Lower leg skin (tissue), 4 donors: ENCODE measurements at places on chromosomes 7 and 10.

GRCh38 chr7:1641661-1642260 is 28.3 kb upstream of the ELFN1 start:
- DNase-seq = no peak

DNA sequence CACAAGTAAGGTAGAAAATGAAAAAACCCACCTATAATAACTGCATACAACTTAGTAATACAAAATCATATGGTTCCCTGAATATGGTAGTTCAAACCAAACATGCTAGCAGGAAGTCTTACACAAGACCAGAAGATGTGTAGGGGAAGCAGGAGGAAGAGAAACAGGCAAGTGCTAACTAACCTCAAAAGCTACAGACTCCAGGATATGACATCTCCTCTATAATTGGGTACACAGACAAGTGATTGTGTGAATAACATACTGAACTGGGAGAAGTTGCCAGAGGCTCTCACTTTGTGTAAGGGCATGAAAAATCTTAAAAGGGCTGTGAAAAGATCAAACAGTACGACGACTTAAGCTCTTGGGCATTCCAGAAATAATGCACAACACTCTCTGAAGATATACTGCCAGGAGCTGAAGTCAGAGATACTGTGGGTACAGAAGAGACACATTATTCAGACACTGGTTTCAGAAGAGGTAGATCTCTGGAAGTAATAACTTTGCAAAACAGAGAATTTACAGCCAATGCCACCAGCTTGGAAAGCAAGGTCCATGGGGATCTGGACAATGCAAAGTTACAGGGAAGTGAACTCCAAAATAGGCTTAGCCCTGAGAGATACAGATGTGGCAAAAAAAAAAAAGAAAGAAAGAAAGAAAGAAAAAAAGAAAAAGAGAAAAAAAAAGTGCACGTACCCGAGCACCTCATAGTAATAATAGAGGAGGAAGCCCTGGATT is 767.2 kb downstream of the TNS3 start:
- DNase-seq = no peak

GRCh38 chr7:71808115-71808514 is 604.0 kb downstream of the CALN1 start:
- no peak for DNase-seq

DNA sequence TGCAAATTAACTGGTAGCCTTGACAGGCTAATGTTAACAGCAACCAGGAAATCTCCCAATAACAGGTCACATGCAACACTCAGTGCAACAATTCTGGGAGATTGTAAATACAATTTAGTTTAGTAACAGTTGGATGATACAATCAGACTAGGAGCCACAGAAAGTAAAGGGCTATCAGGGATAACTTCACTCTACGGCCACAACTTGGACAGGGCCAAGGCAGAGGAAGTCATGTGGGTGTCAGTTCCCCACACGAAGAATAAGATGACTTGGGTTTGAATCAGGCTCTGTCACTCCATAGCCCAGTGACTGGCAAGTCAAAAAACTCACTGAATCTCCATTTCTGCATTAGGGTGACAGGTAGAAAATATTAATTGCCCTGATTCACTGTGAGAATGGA is 217.3 kb upstream of the CCDC6 start:
- no peak for DNase-seq

- DNase-seq = no peak
Measured at GRCh38 chr7:112449353-112449752, 907 bp upstream of the IFRD1 start.

GRCh38 chr7:50307368-50308032 is 3.0 kb downstream of the IKZF1 start:
- DNase-seq = no peak

DNA sequence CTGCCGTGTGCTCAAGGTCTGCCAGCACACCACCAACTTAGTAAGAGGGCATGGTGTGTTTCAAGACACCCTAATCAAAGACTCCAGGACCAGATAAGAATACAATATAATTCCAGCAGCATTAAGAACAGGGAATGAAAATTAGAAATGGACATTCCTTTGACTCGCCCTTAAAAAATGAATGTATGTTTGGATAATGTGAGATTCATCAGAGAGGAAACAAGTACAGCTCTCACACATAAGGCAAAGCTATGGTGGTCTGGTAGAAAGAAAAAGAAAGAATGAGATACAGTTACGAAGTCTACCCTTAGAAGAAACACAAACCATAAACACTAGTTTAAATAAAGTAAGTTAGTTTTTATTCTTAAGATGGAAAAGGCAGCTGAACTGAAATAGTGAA is 174.8 kb upstream of the ANK3 start:
- no peak for DNase-seq

DNA sequence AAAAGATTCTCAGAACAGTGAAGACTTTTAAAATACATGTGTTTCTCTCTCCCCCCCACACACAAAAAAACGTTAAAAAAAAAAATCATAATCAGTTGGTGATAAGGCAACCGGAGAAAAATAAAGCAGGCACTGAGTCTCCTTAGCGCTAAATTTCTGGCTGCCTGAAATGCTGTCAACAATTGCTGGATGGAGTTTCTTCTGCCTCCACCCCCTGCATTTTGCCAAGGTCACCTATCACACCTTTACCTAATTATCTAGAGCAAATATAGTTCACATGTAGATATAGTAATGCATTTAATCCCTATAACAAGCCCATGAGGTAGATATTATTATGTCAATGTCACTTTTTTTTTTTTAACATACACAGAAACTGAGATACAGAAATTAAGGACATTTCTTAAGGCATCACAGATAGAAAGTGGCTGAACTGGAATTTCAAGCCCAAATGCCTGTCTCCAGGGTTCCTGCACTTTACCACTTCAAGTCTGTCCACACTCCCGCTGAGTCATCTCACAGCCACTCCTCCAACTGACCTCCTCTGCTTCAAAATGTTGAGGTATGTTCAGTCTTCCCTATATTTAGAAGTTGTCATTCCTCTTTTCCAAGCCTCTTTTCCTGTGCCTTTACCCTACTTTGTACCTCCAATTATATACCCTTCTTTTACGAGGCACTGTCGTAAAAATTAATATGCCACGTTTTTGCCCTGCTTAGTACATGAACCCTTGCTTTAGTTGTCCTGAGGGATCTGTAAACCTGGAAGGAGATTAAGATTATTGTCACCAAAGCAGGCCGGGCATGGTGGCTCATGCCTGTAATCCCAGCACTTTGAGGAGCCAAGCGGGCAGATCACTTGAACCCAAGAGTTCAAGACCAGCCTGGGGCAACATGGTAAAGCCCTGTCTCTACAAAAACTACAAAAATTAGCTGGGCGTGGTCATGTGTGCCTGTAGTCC is 72.8 kb upstream of the MPP7 start:
- DNase-seq = no peak

DNA sequence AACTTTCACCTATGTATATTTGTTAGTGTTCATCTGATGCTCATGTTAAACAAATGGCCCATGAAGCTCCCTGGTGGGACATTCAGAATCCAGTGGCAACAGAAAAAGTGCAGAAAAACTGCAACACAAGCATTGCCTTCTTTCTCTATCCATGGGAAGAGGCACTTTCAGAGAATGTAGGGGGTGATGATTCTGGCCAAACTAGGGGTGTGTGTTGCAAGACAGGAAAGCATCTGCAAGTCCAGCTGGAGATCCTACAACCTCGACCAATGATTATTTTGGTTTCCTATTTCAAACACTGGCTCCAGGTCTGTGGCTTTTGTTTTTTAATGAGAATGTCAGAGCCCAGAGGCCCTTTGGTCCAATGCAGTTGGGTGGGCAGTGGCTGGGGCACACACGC is 198.7 kb downstream of the CXCL12 start:
- DNase-seq = no peak

DNA sequence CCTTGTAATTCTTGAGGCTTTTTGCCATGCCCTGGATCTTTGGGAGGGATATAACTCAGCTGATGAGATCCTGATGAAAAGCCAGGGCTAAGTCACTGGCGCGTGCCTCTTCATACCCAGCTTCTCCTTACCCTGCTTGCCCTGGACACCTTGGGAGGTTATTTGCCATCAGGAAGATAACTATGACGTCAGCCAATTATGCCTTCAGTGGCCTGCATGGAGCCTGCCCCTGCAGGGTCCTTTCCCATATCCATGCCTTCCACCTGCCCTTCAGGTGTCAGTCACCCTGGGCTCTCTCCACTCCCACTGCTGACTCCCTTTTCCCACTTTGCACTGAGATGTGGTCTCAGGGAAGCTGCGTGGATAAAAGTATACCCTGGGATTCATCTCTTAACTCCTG is 520.1 kb downstream of the SORCS3 start:
- no peak for DNase-seq

DNA sequence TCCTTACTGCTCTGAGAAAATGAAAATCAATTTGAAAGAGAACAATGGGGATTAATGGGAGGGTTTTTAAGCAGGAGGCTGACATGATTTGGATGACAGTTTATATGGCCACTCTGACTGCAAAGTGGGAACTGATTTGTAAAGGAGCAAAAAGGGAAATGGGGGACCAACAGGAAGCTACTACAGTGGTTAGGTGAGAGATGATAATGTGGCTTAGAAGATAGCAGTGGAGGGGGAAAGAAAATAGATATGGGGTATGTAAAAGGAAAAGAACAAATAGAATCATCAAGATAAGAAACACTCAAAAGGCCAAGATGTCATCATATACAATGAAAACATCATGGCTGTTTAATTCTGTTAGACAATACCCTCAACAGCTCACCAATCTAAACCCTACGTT is 177.5 kb downstream of the ANK3 start:
- DNase-seq = no peak

GRCh38 chr7:91434836-91435235 is 170.6 kb downstream of the FZD1 start:
- DNase-seq = no peak

DNA sequence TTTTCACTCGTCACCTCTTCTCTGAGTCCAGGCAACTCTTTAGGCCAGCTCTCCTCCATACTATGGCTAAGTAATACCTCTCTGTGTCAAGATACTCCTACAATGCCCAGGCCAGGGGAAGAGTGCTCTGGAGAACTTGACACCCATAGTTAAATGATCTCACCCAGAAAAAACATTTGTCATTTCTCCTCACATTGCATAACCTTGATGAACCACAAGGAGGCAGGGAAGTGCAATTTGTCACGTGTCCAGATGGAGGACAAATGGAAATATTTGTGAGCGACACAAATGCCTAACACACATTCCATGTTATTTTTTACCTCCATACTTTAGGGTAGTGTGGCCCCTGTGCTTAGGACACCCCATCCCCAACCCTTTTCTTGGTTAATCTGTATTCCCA is 78.3 kb downstream of the HTR7 start:
- no peak for DNase-seq

GRCh38 chr10:50461834-50462233 is 161.9 kb downstream of the SGMS1 start:
- DNase-seq = no peak

DNA sequence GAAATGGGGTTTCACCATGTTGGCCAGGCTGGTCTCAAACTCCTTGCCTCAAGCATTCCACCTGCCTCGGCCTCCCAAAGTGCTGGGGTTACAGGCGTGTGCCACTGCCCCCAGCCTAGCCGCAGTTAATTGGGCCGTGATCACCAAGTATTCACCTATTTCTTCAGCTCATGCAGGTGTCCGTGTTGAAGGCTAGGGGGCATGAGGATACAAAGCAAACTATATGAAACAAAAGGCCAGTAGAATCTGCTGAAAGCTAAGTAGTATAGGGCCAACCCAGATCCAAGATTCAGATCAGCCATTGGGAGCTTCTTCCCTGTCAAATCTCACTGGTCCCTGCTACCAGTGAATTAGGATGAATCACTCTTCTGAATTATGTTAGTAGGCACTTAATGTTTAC is 73.4 kb downstream of the LRRC4 start:
- no peak for DNase-seq

GRCh38 chr7:102841290-102841689 is 71.5 kb upstream of the LRRC17 start:
- no peak for DNase-seq

- DNase-seq = no peak
Measured at GRCh38 chr10:69845574-69846292, 44.0 kb downstream of the COL13A1 start.

DNA sequence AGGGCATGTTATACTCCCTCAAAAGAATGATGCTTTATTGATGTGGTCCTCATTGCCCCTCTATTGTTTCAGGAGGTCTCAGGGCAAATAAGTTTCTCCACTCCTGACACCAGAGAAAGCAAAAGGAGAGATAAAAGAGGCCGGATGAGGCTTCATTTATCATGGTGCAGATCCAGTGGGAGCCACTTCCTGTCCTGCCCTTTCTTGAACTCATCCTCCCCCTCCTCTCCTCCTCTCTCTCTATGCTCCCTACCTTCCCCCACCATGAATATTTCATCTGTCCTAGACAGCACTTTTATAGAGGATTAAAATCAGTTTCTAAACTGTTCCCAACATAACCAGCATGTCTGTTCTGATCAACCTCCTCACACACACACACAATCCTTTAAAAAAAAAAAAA is 172.2 kb upstream of the KMT2E start:
- DNase-seq = no peak

GRCh38 chr10:109430799-109431198 is 492.5 kb downstream of the XPNPEP1 start:
- no peak for DNase-seq

GRCh38 chr10:92238054-92238585 is 52.8 kb downstream of the CPEB3 start:
- no peak for DNase-seq

GRCh38 chr7:143172354-143172753 is 10.9 kb upstream of the TAS2R39 start:
- DNase-seq = no peak

- no peak for DNase-seq
Measured at GRCh38 chr7:48096273-48096672, 7.2 kb downstream of the UPP1 start.

GRCh38 chr7:232410-233248 is 40.3 kb downstream of the FAM20C start:
- no peak for DNase-seq

DNA sequence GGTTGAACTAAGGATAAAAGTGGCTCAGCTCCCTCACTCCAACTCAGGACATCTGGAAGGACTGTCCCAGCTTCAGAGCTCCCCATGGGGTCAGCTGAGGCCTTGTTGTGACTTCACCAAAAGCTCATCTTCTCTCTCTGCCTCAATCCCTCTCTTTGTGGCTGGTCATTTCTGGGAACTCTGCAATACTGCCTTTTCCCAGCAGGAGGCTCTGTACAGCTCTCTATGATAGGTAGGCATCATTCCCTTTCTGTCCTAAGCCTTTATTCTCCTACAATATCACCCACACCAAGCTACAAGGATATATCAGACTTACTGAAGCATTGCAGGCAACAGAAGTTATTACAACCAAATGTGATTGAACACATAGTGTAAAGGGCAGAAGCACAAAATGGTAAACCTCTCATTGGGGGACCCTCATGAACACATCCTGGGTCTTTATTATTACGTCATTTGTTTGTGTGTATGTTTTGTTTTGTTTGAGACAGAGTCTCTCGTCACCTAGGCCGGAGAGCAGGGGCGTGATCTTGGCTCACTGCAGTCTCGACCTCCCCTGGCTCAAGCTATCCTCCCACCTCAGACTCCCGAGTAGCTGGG is 36.7 kb upstream of the PRPS1L1 start:
- no peak for DNase-seq
